LHCN-M2 (cell line): ENCODE measurements at places on chromosomes 11 and 22. TPM values are rescaled to one million over a fixed set of nuclear protein-coding genes. Genes with fewer than 3 reads are reported as not detected.
A peak's percentile ranks its signal among the peaks of the same experiment; 100 is the strongest.

- DNase-seq, result peak; percentile 85
Measured at GRCh38 chr11:114307524-114308203, 11.5 kb downstream of the NNMT start.

GRCh38 chr11:63682066-63683021, 1.0 kb downstream of the RTN3 start:
- peak; percentile 19 for DNase-seq

GRCh38 chr22:25057013-25057881, 104.7 kb downstream of the KIAA1671 start:
- DNase-seq, result peak; percentile 76

GRCh38 chr11:66593303-66593635, 284 bp downstream of the CCS start:
- no peak for DNase-seq

DNA sequence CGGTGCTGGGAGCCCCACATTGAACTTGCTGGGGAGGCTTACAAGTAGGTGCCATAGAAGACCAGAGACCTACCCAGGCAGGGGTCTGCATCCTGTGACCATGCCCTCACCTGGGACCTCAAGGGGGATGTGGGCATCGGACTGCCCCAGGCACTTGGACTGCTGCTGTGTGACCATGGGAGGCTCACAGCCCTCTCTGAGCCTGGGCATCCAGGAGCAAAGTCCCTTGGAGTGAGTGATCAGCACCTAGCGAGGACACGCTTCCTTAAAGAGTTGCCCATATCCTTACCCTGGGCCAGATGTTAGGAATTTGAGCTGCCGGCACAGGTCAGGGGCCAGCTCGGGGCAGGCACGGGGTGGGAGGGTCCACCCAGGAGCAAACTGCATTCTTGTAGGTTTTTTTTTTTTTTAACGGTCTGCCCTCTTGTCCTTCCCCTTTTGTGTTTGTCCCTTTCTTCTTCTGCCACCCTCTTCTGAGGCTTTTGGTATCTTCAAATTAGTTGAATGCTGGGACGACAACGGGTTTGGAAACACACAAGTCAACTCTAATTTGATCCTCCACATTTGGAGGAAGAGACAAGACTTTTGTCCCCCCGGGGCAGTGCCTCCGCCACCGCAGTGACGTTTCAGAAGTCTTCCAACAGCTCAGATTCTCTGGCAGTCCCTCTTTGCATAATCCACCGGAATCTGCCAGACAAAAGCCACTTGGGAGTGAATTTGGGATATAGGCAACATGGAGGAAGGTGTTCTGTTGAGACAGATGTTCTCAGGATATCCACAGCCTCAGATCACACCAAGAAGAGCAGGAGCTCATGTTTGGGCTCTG, 46.1 kb upstream of the LINC01488 start:
- no peak for DNase-seq

DNA sequence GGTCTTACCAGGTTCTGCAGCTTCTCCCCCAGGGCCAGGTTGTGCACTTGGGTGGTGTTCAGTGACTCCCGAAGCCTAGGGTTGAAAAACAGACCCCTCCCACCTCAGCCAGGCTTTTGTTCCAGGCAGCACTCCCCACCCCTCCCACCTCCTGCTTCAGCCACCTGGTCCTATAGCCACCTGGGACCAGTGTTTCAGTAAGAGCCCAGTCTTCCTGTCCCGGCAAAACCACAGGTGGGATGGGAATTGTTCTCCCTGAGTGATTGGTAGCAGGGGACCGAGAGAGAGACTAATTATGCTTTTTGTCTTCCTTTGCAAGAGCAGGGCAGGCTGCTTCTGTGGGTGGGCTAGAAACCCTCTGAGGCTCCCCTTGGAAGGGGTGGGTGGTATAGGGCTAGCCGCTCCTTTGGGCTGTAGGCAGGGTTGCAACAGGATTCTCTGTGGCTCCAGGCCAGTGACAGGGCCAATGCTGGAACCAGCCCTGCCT, 8.5 kb upstream of the NAALADL1 start:
- DNase-seq, result no peak

DNA sequence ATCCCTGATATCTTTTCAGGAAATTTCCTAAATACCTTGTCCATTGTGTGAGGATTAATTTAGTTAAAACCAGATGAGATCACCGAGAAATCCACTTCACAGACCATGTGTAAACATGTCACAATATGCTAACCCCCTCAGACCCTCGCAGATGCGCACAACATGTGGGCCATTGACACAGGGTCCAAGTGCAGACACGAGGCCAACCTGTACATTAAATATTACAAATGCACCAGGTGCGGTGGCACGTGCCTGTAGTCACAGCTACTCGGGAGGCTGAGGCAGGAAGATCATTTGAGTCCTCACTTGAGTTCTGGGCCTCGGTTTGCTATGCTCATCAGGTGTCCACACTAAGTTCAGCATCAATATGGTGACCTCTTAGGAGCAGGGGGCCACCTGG, 9.9 kb upstream of the TMPRSS4 start:
- no peak for DNase-seq

GRCh38 chr11:128323381-128323780, 264.0 kb downstream of the ETS1 start:
- DNase-seq, result no peak

DNA sequence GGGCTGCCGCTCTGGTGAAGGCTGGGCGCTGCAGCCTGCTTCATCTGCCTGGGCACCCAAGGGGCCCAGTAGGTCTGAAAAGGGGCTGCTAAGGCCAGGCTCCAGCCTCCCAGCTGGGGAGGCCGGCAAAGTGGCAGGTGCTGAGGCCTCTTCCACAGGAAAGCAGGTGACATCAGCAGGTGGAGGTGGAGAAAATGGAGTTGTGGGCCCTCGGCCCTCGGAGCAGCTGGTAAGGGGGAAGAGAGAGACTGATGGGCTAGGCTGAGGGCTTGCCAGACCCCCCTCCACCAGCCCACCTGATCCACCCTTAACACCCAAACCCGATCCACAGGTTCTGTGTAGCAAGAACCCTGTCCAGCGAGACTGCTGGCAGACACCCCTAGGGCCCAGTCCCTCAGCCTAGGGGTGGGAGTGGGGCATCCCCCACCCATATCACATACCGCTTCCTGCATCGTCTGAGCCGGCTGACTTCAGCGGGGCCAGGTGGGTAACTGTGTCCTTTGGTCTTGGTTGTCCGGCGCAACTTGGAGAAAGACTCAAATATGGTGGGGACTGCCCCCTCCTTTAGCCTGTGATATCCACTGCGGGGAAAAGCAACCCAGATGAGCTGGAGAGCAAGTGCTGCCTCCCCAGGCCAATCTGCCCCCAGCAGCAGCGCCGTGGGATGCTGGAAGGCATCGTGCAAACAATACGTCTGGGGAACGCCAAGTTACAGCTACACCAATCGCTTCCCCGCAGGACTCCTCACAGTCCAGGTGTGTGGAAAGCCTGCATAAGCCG, 1.5 kb downstream of the THAP7 start:
- DNase-seq, result no peak

DNA sequence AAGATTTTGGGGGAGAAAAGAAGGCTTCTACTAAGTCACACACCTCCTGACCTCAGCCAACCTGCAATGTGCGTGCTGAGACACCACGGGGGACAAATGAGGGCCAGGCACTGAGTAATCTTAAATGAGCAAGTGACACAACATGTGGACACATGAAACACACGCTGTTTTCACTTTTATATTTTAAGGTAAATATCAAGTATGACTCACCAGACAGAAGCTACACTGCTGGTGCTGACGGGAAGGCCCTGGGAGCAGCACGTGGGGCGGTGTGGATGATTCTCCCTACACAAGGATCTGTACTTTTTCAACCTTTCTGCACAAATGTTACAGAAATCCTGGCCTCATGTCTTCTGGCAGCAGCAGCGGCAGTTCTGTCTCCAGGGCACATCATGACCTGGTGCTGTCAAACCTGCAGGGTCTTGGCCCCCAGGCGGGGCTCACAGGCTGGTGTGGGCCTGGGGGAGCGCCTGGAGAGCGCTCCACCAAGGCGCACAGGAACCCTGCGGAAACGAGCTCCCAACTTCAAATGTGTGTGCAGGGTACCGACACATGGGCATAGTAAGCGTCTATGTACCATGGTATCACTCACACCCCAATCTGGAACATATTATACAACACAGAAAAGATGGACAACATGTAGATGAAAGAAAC, 61.7 kb downstream of the DGCR2 start:
- peak; percentile 12 for DNase-seq

DNA sequence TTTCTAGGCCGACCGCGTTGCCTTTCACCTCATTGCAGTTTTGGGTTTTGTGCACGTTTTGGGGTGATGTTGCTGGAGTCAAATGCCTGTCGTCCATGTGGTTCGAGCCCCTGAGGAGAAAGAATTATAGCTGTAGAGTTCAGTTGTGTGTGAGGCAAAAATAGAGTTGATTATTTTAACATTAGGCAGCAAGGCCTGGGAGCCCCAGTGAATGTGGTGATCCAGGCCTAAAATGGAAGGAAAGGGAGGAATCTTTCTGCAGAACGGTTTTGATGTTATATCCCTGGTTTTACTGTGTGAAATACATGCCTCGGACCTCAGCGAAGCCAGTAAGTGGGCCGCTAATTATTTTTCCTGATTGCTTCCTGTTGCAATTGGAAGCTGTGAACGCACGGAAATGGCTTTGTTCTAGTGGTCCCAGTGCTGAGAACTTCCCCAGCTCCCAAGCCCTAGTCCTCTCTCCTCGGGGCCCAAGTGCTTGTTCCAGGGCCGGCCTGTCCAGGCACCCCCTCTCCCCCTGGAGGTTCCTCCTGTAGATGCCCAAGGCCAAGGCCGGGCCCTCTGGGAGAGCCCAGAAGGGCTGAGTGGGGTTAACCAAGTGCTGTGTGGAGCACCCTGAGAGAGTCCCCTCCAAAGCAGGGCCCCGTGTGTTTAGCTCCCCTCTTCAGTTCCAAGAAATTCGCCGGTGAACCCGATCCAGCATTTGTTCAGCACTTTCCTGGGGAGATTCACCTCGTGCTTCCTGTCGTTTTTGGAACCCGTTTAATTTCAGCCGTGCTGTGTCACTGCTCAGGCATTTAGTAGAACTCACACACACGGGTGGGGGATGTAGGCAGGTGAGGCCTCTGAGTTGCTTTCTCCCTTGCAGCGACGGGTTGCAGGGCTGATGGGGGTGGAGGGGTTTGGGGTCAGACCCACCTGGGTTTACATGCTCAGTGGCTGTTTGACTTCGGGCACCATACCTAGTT, 2.1 kb downstream of the LRP5 start:
- peak; percentile 36 for DNase-seq

- no peak for DNase-seq
Measured at GRCh38 chr22:43637275-43638260, 174.5 kb downstream of the EFCAB6 start.

DNA sequence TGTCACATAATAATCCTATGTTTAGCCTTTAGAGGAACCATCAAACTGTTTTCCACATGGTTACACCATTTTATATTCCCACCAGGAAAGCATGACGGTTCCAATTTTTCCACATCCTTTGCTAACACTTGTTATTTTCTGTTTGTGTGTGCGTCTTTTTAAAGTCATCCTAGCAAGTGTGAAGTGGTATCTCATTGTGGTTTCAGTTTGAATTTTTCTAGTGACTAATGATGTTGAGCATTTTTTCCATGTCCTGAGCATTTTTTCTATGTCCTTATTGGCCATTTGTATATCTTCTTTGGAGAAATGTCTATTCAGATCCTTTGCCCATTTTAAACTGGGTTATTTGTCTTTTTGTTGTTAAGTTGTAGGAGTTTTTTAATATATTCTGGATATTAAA, 53.7 kb upstream of the DEPDC7 start:
- peak; percentile 79 for DNase-seq

DNA sequence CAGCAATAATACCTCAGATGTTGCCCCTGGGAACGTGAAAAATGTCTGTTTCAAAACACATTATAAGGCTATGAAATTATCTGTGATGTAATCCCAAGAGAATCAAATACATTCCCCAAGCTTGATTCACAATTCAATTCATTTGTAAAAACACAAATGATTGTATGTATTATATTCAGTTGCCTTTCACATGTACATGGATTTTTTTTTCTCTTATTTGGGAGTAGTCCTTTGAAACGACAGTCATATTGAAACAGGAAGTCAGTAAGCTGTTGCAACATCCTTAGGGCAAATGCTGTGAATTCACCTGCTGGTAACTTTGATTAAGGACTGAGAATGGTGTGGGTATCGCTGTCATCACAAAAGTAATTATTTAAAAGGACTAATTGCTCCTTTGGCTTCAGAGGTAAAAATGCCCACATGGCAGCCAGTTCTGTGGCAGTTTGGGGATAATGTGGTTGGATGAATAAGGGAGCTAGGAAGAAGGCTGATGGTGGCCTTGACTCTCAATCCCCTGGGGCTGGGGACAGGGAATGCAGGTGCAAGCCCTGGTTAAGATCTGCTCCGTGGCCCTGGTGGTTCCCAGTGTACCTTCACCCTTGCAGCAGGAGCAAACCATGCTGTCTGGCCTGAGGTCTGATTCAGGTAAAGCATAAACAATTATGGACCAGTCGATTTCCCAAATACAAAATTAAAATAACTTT, 13.2 kb downstream of the EHF start:
- no peak for DNase-seq

The UEVLD gene
- total RNA-seq, result 28.2 and 40.2 TPM in 2 replicates

The POLD3 gene
- total RNA-seq, result 21.9 and 24.5 TPM in 2 replicates

The BIRC2 gene
- 65.9 and 77.4 TPM in 2 replicates for total RNA-seq
